ENCODE measurements at places on chromosomes 5 and 9. TPM values are rescaled to one million over a fixed set of nuclear protein-coding genes. Genes with fewer than 3 reads are reported as not detected.

ANKH gene
- 14.0 TPM for total RNA-seq

CDH9 gene
- total RNA-seq = 2.7 TPM

ESM1 gene
- total RNA-seq = under 0.01 TPM

HACD4 gene
- total RNA-seq = 18.9 TPM

PCDHGA7 gene
- total RNA-seq = 0.81 TPM

ZNF354C gene
- total RNA-seq = 3.2 TPM

PAIP1 gene
- total RNA-seq = 40.4 TPM

PCDHB9 gene
- total RNA-seq = not detected

SLC46A2 gene
- under 0.01 TPM for total RNA-seq

WDR38 gene
- total RNA-seq = not detected

XPA gene
- total RNA-seq = 4.3 TPM

RIMOC1 gene
- 5.1 TPM for total RNA-seq

PCA3 gene
- total RNA-seq = 0.54 TPM

SAPCD2 gene
- 4.8 TPM for total RNA-seq

SPATA31E1 gene
- total RNA-seq = not detected

BHMT2 gene
- total RNA-seq = 0.27 TPM

AGXT2 gene
- not detected for total RNA-seq

NUTM2G gene
- total RNA-seq = not detected

C5orf52 gene
- total RNA-seq = not detected
